Caki2 (cell line): ENCODE measurements at places on chromosomes 12 and 14. TPM values are rescaled to one million over a fixed set of nuclear protein-coding genes. Genes with fewer than 3 reads are reported as not detected.
A peak's percentile ranks its signal among the peaks of the same experiment; 100 is the strongest.

- no peak for DNase-seq
These were observed 140.8 kb downstream of the ERC1 start for GRCh38 chr12:1131811-1132224.

DNA sequence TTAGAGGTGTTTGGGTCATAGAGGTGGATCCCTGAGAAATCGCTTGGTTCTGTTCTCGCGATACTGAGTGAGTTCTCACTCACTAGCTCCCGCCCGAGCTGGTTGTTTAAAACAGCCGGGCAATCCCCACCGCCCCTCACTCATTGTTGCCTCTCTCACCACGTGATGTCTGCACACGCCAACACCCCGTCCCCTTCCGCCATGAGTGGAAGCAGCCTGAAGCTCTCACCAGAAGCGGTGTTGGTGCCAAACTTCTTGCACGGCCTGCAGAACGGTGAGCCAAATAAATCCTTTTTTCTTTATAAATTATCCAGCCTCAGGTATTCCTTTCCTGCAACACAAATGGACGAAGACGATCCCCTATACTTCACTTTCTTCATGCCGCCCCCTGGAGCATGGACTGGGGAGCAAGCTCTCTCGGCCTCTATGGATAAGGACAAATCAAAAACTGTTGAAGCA lies 45.4 kb upstream of the CCND2 start:
- DNase-seq: no peak

DNA sequence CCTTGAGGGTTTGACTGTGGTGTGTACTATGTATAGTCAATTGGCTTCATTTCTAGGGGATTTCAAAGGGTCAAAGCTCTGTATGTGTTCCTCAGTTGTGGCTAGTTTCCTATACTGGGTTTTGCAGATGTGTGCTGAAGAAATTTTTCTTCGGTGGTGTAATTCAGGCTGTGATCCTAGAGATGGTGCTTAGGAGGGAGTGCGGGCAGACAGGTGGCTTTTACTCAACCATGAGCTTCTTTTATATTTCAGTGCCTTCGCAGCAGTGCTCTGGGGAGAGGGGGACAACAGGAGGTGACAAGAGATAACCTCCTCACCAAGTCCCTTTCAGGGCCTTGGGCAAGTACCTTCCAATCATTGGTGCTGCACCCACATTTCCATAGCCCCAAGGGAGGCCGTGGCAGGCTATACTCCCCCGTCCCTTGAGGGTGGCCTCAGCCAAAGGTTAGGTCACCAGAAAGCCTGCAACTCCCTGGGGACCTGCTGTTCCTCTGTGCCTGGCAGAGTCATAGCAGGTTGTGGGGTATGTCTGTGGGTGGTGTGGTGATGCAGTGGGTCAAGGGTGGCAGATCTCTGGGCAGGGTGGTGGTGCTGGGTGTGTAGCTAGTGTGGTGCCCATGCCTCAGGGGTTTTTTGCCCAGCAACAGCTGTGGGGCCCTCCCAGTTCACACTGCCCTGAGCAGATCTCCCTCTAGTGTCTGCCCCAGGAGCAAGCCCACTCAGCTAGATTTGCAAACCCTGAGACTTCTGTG lies 37.0 kb upstream of the TMX1 start:
- DNase-seq: no peak

DNA sequence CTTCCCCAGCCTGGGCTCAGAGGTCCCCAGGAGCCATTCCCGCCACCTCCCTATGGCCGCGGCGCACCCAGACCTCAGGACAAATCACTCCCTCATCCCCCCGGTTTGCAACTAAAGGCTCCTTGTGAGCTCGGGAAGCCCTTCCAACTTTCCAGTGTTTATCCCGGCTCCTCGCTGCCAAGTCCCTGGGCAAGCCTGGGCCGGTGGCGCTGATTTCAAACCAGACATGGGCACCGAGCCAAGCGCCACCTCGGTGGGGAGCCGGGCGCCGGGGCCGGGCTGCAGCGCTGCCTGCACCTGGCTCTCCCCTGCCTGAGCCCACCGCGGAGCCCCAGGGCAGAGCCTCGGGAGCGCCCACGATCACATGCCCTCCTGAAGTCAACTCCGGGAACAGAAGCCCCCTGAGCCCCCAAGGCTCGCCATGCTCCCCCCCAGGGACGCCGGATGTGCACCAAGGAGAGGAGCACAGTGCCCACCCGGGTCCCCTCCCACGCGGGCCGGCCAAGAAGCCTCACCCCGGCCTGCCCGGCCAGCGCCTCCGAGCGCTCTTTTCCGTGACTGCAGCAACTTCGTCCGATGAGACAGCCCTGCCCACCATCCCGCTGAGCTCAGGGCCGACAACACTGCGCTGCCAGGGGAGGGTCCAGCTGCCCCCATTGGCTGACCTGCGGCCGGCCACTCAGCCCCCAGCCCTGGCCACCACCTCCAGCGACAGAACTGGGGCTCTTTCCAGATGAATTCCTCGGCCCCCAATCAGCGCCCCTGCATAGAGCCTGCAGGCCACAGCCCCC lies 50.0 kb downstream of the NCOR2 start:
- DNase-seq: peak; percentile 58

- no peak for DNase-seq
These were observed 980.9 kb upstream of the FBXO33 start for GRCh38 chr14:40413136-40413535.

GRCh38 chr12:58364389-58365086 lies 423.2 kb downstream of the ATP23 start:
- DNase-seq: peak; percentile 89

- no peak for DNase-seq
These were observed 16.7 kb upstream of the IFNG start for GRCh38 chr12:68176257-68176656.

- DNase-seq: no peak
These were observed 846 bp downstream of the SLIRP start for GRCh38 chr14:77708749-77709148.

DNA sequence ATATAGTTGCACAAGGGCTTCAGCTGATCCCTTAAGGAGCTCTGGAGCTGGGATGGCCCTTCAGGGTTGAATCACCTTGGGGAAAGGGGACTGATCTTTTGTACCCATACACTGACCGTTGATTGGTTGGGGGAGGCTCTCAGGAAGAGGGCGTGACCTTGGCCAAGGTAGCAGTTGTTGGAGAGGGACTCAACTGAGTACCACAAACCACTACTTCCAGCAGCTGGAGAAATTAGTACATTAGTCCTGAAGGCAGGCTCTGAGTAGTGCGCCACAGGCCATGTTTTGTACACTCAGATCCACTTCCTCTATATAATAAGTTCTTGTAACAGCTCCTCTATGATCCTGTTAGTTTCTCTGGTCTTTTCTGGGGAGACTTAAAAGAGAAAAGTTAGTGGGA lies 317.6 kb downstream of the CCDC91 start:
- no peak for DNase-seq

GRCh38 chr14:106372870-106373652 lies 846.7 kb downstream of the TMEM121 start:
- peak; percentile 26 for DNase-seq

- DNase-seq: no peak
These were observed 88.8 kb upstream of the GTF2A1 start for GRCh38 chr14:81309511-81309910.

DNA sequence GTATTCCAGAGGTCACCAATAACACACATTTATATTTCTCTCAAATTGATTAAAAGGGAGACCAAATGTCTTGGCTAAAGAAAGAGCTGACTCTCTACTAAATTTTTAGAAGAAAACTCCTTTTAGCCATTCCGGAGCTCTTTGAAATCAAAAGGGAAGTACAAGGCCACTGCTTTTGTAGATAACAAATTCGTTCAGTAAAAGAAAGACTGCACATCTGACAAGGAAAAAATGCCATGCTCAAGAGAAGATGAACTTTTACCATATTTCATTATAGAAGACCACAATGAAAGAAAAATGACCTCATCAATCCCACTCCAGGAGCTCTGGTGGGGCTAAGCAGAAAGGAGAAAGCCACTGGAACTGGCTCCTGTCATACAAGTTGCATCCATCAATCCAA lies 57.6 kb downstream of the SPTSSA start:
- DNase-seq: no peak

DNA sequence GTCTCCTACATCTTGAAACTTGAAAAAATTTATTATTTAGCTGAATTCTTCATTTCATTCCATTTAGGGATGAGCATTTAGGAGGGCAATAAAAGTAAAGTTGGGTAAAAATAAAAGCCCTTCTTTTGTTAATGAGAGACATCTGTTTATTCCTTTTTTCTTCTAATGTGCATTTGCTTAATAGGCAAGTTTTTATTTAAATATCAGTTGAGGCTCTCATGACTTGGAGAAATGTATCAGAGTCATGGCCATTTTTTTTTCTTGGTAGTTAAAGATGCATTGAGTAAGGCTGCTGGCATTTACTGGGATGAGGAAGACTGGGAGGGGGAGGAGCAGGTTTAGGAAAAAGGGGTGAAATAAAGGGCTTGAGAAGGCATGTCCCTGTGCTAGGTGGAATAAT lies 609.9 kb upstream of the TMEM132C start:
- DNase-seq: no peak

DNA sequence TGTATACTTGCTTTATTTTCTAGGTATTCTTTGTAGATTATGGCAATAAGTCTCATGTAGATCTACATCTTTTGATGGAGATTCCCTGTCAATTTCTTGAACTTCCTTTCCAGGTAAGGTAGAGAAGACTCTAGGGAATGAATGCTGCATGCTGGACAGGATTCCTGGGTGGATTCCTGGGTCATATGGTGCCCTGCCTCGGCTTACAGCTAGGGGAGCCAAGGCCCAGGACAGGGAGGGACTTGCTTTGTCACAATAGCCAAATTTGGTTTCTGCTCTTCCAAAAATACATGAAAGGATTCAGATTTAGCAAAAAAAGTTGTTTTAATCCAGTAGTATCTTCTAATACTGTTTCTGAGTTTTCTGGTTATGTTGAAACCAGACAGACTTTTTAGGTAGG lies 59.5 kb upstream of the ASPG start:
- no peak for DNase-seq

GRCh38 chr12:108162207-108162606 lies 33.1 kb downstream of the WSCD2 start:
- DNase-seq: no peak

DNA sequence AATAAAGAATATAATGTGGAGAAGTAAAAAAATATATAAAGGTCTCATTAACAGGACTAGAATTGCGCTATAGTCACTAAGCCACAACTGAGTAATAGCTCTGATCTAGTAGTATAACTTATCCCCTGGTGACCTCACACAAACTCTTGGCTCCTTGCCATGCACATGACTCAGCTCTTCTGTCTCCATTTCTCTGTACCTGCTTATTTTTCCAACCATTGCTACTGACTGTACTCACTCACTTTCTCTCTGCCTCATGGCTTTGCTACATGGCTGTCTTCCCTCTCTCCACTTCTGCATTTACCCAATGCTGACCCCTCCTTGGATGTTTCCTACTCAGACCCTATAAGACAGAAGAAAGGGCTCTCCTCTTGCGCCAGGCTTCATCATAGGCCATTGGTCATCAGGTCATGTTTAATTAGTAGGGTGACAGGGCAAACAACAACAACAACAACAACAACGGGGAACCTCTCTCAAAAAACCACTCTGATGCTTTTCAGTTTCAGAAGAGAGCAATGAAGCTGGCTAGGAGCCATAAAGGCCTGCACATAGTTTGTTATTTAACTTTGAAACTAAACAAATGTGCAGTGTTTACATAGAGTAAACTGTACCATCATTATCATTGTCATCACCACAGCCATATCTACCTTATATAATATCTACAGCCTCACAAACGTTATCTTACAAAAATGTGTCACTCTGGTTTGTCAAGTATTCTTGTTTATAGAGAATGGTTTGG lies 25.6 kb upstream of the KRAS start:
- DNase-seq: peak; percentile 82

DNA sequence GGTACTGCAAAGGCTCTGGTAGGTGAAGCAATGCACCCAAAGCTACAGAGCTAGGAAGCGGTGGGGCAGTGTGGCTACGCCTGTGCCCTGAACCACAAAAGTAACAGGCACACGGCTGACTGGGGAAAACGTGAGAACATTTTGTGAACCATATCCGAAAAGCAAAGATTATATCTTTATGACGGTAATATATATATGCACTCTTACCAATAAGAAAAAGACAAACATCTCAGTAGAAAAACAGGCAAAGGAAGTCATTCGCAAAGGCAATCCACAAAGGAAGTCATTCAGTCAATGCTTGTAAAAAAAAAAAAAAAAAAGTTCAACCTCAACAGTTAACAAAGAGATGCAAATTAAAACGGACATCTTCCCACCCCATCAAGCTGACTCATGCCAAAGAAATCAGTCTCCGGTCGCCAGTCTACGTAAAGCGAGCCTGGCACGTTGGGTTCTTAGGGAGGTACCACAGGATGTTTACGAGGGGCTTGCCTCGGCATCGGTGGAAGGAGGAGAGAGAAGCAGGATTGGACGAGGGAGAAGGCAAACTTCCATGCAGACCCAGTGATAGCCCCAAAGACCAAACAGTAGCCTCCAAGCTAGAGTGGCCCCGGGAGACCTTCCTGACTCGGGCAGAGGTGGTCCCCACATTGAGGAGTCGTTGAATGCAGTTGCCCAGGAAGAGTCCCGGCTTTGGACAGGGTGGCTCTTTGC lies 39.4 kb upstream of the PPP2R5C start:
- DNase-seq: peak; percentile 84

- no peak for DNase-seq
These were observed 3.9 kb upstream of the RNU6-7 start for GRCh38 chr14:32197919-32198318.

DNA sequence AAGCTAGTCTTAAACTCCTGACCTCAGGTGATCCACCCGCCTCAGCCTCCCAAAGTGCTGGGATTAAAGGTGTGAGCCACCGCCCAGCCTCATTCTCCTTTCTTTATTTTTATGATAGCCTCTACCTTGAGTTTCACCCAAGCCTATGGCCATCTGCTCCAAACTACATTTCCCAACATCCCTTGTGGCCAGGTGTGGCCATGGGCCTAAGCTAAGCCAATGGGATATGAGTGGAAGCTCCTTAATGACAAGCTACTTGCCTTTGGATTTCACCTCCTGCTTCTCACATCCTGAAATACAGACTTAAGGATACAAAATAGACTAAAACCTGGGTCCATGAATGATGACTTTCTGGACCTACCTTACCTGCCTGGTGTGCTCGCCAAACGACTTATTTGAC lies 46.2 kb downstream of the DPF3 start:
- DNase-seq: peak; percentile 2

GRCh38 chr14:92637228-92637627 lies 111.2 kb downstream of the LGMN start:
- DNase-seq: no peak

BEST3 gene
- 0.12 and 0.54 TPM in 2 replicates for total RNA-seq

NOXRED1 gene
- not detected in 2 replicates for total RNA-seq

KLHL33 gene
- total RNA-seq: not detected in 2 replicates

HOTAIR gene
- total RNA-seq: not detected in 2 replicates

MUCL1 gene
- not detected in 2 replicates for total RNA-seq

ALG10B gene
- 8.4 and 8.7 TPM in 2 replicates for total RNA-seq

STAC3 gene
- total RNA-seq: 0.95 TPM in 1 of 2 replicates, not detected in the other

RTL1 gene
- total RNA-seq: not detected in 2 replicates

DAD1 gene
- total RNA-seq: 286 and 398 TPM in 2 replicates

C12orf50 gene
- not detected in 2 replicates for total RNA-seq
